ENCODE measurements at places on chromosomes 4 and X. TPM values are rescaled to one million over a fixed set of nuclear protein-coding genes. Genes with fewer than 3 reads are reported as not detected.
A peak's percentile ranks its signal among the peaks of the same experiment; 100 is the strongest.

Gene TMPRSS11B
- not detected for total RNA-seq

Gene PAGE1
- not detected for total RNA-seq

Gene IRF2
- 14.1 TPM for total RNA-seq

Gene HSD17B13
- not detected for total RNA-seq

Gene FGF13
- total RNA-seq, result 18.8 TPM

Gene CAPN6
- total RNA-seq, result 6.3 TPM

Gene HPGDS
- total RNA-seq, result not detected

Gene MAGEA3
- total RNA-seq, result not detected

Gene VGLL1
- not detected for total RNA-seq

Gene UGT2B10
- not detected for total RNA-seq

Gene TMEM255A
- 0.28 TPM for total RNA-seq

Gene GABRQ
- 7.8 TPM for total RNA-seq

Gene USP9X
- 329 TPM for total RNA-seq

Gene CD99
- 34.5 TPM for total RNA-seq

Gene VEGFD
- not detected for total RNA-seq

Gene CCKAR
- not detected for total RNA-seq

DNA sequence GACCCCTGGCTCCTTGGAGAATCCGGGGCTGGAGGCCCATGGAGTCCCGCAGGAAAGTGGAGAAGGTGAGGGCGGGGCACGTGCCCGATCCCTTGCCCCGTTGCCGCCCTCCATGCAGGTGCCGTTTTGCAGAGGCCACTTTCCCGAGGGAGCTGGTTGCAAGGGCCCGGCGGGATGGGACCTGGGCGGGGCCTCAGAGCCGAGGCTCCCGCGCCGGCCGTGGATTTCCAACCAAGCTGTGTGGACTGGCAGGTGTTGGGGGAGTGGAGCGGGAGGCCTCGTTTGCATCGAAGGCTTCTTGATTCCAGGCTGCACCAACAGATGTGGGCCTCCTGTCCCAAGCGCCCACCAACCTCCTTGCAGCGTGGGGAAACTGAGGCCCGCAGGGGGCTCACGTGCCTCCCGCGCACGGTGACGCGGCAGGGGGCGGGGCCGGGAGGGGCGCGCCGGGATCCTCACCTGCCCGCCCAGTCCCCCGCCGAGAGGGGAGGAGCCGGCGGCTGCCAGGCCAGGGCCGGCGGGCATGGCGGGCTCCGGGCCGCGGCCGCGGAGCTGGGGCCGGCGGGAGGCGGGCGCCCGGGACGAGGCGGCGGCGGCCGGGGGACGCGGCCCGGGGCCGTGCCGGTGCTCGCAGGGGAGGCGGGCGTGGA is 24.9 kb downstream of the SH3BP2 start:
- DNase-seq, result peak; percentile 77

- no peak for DNase-seq
These were observed 7.3 kb downstream of the GRPEL1 start for GRCh38 chr4:7060346-7061150.

- DNase-seq, result no peak
These were observed 68.5 kb downstream of the EFNB1 start for GRCh38 chrX:68897118-68897945.

DNA sequence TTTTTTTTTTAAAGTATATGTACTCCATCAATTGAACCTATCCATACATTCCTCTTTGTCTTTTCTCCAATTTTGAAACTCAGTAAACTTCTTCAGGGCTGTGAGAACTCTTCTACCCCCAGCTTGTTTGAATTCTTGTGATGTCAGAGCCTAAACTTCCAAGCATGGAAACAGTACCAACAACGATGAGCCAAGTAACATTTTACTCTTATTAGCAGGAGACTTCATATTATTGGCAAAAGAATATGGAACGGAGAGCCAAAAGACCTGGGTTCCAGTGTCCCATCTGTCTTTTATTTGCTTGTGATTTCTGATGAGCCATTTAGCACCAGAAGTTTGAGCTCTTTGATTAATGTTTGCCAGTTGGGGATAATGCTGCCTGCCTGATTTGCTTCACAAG is 5.3 kb downstream of the DIAPH2 start:
- DNase-seq, result no peak

- no peak for DNase-seq
These were observed 11.8 kb downstream of the CLDN2 start for GRCh38 chrX:106931831-106932491.

- DNase-seq, result no peak
These were observed 19.9 kb upstream of the MXD4 start for GRCh38 chr4:2281575-2282343.

DNA sequence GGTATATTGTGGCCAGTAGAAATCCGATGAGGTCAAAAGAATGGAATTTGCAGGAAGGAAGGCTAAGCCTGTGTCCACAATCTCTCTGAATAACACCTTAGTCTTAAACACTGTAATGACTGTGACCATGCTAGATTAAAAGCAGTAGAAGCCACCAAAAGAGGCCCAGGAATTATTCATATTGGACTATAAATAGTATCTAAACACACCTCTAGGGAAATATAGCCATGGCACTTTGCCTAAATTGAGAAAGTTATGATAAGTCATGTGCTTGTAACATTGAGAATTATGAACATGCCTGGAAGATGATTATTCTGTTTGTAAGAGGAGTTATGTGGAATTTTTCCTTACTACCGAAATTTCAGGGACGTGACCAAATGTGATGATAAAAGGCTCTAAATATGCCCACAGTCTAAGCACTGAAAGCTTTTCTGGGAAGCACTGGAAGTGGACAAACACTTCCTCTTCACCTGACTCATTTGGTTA is 298.5 kb downstream of the KCTD8 start:
- no peak for DNase-seq

- no peak for DNase-seq
These were observed 128.7 kb upstream of the GIMD1 start for GRCh38 chr4:106497271-106497670.

GRCh38 chr4:159240687-159241086 is 137.8 kb downstream of the RAPGEF2 start:
- no peak for DNase-seq

DNA sequence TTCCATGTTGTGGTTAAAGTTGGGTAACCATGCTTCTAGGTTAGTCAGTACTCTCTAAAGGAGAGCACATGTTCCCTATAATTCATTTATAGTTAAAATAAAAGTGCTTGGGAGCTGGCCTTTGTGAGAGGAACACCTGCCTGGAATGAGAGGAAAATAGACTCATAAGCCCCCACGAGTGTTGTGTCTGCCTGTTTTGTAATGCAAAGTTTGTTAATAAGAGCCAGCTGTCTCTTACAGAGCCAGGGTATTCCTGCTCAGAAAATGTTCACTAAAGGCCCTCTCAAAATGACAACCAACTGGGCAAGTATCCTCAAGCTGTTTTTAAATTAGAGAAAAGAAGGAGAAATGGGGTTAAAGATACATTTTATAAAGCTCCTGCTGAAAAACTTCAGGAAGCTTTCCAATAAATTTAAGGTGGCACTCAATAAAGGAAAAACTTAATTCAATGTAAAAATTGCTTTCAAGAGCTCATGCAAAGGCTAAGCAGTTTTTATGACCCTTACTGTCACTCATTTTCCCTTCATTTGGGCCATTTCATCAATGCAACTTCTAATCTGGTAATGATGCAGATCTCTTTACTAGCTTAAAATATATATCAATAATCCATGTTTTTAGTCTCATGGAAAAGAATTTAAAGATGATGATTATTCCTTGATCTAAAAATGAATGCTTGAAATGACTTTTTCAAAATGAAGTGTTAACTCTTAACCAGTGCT is 793.6 kb downstream of the STPG2 start:
- DNase-seq, result peak; percentile 18

DNA sequence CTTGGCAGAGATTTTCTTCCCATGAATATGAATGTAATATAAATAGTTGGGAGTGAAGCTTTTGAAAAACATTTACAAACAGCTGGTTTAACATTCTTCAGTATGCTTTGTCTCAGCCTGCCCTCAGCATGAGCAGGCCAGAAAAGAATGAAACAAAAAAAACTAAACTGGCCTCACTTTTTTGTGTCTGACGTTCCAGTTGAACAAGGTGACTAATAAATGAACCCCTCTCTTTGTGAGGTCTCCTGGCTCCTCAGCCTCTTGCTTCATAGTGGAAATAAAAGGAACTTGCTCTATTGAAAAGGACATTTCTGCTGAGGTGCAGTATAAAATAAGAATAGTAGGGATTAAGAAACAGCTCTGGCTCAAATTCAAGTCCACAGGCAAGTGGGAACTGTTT is 9.4 kb downstream of the CHST7 start:
- DNase-seq, result no peak

- DNase-seq, result no peak
These were observed 71.5 kb downstream of the AFF1 start for GRCh38 chr4:87006426-87006675.

DNA sequence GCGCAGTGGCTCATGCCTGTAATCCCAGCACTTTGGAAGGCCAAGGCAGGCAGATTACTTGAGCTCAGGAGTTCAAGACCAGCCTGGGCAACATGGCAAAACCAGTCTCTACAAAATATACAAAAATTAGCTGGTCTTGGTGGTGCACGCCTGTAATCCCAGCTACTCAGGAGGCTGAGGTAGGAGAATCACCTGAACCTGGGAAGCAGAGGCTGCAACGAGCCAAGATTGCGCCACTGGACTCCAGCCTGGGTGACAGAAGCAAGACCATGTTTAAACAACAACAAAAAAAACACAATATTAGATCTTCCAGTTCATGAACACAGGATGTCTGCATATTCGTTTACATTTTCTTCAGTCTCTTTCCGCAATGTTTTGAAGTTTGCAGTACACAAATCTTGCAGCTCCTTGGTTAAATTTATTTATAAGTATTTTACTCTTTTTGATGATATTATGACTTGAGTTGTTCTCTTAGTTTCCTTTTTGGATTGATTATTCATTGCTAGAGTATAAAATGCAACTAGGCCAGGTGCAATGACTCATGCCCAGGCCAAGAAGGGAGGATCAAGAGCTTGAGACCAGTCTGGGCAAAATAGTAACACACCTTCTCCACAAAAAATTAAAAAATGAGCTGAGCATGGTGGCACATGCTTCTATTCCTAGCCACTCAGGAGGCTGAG is 30.4 kb upstream of the ABCG2 start:
- no peak for DNase-seq

GRCh38 chr4:2069986-2070385 is 10.9 kb downstream of the NAT8L start:
- DNase-seq, result peak; percentile 37

DNA sequence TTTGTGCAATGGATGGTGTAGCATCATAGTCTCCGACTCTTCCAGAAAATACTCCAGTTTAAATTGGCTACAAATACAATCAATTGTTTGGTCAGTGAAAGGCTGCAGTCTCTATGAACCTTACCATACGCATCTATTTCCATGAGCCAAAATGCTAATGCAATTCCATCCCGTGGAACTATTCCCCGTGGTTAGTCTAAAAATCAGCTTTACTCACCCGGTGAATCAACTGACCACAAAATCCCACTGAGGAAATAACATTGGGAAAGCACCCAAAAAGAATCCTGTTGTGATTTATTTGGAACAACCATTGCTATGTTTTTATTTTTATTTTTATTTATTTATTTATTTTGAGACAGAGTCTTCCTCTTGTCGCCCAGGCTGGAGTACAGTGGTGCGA is 87.1 kb downstream of the DHX15 start:
- no peak for DNase-seq

- DNase-seq, result no peak
These were observed 343.2 kb downstream of the SPRY1 start for GRCh38 chr4:123739806-123740205.

DNA sequence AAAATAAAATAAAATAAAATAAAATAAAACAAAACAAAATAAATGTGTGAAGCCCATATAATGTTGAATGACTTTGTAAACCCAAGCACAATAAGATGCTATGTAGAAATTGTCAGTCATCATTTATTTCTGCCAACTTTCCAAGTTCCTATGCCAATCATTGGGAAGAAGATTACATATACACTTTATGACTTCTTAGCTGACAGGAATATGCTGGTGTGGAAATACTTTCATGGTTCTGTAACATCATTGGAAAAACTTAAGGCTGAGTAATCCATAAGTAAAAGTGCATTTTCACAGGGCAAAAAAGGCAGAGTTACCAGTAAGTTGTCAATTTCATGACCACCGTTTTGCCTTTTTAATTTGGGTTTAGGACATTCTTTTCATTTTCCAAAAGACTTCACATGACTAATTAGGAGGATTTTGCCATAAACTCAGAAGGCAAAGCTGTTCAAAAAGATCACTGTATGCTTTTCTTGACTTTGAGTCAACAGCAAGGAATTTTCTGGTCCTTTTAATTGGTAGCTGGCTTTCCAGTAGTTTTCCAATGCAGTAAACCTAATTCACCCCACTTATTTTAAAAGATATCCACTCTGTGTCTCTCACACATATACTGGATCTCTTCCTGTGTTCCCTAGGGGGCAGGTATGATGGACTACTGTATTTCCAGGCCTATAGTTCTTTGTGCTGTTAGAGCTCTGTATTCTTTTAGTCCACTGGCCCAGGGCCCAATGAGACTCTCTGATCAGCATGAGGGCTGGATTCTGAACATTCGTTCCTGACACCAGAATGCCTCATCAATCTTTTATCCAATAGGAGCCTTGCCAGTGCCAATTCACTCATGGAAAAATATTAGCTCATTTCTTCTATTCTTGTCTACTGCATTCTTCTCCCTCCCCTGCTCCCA is 26.2 kb upstream of the SCRG1 start:
- no peak for DNase-seq

GRCh38 chr4:139764182-139764581 is 98.6 kb downstream of the MGST2 start:
- DNase-seq, result no peak

- DNase-seq, result peak; percentile 52
These were observed 67.1 kb upstream of the TAPT1 start for GRCh38 chr4:16293210-16293838.

- DNase-seq, result no peak
These were observed 27.9 kb upstream of the KIAA1210 start for GRCh38 chrX:119155416-119156035.

GRCh38 chrX:151996347-151996746 is 21.9 kb upstream of the GABRE start:
- no peak for DNase-seq

- peak; percentile 67 for DNase-seq
These were observed 1.1 kb upstream of the RAP1GDS1 start for GRCh38 chr4:98260047-98260578.

DNA sequence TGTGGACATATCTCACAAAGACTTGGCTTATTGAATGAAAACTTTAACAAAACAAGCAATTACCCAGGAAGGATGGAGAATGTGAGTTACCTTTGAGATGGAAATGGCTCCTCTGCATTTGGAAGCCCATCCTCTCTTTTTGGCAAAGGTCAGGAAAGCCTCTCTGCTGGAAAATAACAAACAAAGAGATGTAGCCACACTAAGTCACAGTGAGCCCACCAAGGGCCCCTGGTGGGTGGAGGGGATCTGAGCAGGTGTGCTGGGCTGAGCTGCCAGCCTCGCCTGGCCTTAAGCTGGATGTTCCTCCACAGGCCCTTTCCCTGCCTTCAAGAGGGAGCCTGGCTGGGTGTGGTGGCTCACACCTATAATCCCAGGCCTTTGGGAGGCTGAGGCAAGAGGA is 269.2 kb downstream of the HNRNPD start:
- peak; percentile 29 for DNase-seq

GRCh38 chr4:119647558-119647957 is 19.0 kb upstream of the PDE5A start:
- no peak for DNase-seq
